Fibroblast of skin of scalp (primary cell): ENCODE measurements at places on chromosomes 13 and 19.

- no peak for DNase-seq
These were observed 1247.3 kb downstream of the SLITRK1 start for GRCh38 chr13:82634946-82635345.

DNA sequence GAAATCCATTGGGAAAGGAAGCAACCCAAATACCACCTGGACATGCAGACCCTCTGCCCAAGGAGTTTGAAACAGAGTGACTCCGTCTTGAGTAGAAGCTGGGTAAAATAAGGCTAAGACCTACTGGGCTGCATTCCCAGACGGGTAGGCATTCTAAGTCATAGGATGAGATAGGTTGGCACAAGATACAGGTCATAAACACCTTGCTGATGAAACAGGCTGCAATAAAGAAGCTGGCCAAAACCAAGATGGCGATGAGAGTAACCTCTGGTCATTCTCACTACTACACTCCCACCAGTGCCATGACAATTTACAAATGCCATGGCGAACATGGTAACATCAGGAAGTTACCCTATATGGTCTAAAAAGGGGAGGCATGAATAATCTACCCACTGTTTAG lies 40.2 kb downstream of the RFXAP start:
- no peak for DNase-seq

DNA sequence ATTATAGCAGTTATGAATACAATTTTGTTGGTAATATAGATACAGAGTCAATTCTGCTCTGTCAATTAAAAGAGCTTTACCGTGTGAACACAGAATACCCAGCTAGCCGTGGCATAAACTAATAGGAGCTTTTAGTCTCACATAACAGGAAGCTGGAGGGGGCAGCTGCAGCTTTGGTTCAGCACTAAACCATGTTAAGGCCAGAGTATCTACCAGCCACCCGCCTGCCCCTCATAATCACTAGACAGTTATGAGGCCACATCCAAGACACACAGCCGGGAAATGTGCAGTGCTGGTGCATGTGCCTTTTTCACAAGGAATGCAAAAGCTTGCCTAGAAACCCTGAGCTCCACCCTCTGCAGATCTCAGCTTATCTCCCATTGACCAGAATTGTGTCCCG lies 62.3 kb downstream of the SGCG start:
- no peak for DNase-seq

DNA sequence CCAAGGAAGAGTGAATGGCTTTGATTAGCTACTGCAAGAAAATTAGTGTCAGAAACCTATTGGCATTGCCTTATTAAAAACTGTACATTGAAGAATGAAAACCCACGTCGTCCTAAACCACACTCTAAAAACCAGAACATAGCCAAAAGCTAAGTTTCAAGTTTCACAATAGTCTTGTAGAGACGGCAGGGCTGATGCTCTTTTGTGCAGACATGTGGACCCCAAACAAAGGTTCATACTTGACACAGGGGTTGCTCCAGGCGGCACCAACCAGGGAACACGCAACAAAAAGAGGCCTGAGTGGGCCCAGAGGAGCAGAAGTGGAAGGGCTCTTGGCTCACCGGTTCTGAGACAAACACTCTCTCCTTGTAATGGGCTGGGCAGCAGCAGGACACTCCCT lies 28.6 kb upstream of the MIR17HG start:
- DNase-seq: no peak

DNA sequence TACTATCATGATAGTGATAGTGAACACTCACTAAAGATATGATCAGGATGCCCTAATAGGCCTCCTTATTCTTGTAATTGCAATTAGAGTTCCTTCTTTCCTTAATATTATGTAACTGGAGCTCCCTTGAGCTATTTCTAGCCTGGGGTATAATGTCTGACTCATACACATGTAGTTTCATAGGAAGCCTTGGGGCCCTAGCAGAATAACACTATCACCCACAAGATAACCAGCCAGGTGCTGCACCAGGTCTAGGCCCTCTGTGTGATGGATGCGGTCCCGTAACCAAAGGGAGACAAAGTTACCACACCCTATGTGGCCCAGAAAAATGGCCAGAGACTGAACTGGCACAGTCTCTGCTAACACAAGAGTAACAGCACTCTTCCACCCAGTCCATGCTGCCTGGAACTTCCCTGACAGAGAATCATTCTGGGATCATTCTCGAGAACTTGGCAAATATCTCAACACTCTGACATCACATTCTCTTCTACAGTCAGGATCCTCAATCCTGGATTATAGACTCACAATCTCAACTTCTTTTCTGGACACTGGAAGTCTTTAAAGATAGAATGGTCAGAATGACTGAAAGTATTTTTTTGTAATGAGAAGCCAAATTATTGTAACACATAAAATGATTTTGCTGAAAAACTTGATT lies 32.6 kb upstream of the IGFL4 start:
- no peak for DNase-seq

GRCh38 chr13:113766035-113766800 lies 7.2 kb downstream of the TMEM255B start:
- DNase-seq: no peak

DNA sequence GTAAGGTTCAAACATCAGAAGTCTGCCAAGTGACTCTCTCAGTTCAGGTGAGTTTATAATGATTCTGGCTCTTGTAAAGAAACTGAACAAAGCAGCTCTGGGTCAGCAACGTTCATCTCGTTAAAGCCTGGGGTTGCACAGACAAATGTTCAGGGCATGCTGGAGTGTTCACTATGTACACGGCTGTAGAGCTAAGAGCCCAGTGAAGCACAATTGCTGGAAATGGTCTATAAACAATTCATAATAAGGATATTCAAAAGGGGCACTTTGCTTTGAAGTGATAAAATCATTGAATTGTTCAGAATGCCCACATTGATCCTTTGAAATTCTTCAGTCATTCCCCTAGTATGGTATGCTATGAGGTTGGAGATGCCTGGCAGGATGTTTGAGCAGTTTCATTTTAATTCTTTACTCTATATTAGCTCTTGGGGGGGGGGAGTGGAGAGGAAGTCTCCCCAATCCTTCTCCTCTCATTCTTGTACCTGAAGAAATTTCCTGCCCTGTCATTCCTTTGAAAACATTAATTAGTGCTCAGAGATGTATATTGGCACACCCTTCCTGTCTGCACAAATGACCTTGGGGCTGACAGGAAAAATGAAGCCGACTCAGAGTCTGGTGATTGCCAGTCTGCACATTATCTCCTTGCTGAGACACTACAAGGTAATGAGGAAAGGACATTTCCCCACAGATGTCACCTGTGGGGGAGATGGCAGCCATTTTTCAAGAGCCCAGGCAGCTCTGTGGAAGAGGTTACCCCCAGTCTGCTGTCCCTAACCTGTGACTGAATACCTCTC lies 145.5 kb downstream of the DLEU7 start:
- DNase-seq: no peak

- DNase-seq: no peak
These were observed 7.3 kb upstream of the NLRP8 start for GRCh38 chr19:55940306-55940705.

- DNase-seq: no peak
These were observed 1.8 kb downstream of the FXYD7 start for GRCh38 chr19:35144600-35145436.

- DNase-seq: no peak
These were observed 23.1 kb downstream of the LRFN3 start for GRCh38 chr19:35959040-35959967.

DNA sequence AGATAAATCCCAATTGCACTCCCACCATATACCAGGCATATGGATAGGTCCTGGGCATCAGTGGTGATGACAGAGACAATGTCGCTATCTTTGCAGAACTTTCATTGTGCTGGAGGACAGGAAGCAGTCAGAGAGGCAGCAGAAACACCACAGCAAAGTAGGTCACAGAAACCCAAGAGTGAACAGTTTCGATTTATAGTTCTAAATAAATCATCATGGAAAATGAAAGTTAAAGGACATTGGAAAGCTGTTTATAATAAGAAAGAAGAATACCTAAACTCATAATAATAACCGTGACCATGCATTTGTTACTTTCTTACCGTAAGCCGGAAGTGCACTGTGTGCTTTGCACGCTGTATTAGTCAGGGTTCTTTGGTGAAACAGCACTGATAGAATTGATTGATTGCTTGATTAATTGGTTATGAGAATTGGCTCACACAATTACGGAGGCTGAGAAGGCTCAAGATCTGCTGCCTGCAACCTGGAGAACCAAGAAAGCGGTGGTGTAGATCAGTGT lies 38.9 kb downstream of the ALOX5AP start:
- no peak for DNase-seq

DNA sequence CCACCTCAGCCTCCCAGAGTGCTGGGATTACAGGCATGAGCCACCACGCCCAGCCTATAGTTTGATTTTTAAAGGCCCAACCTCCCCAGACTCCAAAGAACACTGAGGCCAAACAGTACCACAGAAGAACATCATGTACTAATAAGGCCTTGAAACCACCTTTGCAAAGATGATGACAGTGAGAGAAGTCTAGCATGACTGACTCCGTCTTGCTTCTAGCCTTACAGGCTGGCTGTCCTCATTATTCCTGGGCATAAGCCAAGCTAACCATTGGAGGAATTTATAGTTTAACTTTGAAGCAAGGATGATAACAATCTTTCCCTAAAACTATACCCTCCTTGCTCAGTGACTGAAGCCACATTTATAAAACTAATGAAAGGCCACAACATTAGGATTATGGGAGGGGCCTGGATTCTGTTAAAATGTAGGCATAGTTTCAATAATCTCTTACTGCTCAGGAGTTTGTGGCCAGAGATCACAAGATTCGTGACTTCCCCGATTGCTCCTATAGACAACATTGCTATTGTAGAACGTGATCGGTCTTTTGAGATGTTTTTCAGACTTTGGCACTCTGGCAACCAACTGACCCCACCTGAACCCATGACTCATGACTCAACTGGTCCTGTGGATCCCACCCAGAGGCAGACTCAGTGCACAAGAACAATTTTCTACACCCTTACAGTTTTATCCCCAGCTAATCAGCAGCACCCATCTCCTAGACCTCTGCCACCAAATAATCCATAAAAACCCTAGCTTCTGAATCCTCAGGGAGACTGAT lies 17.6 kb downstream of the GPR42 start:
- DNase-seq: no peak

- DNase-seq: no peak
These were observed 14.0 kb downstream of the CD70 start for GRCh38 chr19:6576869-6577475.

DNA sequence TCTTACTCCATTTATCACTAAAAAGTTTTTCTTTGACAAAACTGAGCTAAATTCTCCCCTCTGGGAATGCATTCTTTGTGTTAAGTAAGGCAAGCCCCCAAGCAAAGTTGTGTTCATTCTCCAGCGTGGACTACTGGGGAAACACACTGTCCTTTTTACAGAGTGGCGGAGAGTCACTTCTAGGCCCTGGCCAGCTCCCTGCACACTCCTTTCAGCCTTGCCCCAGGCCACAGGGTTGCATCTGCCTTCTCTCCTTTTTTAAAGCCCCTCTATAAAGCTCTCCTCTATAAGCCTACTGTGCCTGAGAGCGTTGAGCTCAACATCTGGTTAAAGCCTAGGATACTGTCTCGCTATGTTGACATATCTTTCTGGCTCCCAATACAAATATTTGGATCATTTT lies 803.4 kb downstream of the PCDH17 start:
- DNase-seq: no peak

DNA sequence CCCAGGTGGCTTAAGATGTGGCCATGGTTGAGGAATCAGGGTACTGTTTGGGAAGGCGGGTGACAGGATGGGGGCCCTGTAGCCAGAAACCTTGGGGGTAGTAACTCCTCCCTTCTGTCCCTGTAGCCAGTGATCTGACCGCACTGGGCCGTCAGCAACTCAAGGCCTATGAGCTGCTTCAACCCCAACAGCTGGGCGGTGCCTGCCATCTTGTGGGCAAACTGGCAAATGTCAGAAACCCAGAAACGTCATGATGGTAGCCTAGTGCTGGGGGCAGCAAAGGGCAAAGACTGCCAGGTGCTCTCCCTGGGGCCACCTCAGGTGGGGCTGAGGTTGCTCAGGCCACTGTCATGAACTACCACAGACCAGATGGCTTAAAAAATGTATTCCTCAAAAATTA lies 3.5 kb downstream of the COPE start:
- peak; percentile 53 for DNase-seq

- no peak for DNase-seq
These were observed 60.6 kb downstream of the MBNL2 start for GRCh38 chr13:97282705-97283104.

DNA sequence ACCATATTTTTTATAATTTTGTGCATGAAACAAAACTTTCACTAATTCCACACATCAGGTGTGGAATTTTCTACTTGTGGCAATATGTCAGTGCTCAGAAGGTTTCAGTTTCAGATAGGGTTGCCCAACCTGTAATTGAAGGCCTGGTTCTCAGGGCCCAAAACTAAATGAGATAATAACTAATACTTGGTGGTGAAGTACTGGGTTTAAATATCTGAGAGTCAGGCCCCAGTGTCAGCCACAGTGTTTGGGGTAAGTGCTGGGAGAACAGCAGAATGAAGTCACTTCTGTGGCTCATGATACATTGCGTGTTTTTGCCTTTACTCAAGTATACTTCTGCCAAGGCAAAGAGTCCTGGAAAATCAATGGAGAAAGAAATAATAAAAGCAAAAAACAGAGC lies 5.6 kb downstream of the SAFB start:
- DNase-seq: no peak

- no peak for DNase-seq
These were observed 334.0 kb downstream of the SPRY2 start for GRCh38 chr13:80006940-80007339.

DNA sequence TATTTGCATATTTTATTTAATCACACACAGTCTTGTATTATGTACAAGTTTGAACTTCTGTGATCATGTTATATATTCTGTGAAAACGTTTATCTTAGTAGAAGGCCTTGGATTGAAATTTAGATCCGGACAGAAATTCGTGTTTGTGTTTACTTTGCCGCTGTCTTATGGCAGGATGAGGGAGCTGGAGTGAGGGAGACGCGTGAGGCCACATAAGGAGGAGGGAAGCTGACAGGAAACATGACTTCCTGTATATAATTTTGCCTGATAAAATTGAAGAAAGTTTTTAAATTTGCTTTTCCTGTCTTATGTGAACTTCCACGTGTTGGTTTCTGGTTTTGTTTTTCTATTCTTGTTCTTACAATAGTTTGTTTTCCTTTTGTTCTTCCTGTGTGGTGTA lies 200.2 kb downstream of the MTUS2 start:
- DNase-seq: no peak

- DNase-seq: no peak
These were observed 88.8 kb upstream of the MAB21L1 start for GRCh38 chr13:35565273-35565672.

GRCh38 chr19:54662730-54663129 lies at the start of gene LILRB4:
Gene LILRB4, plus strand, starts transcription at chr19:54662985. Its CDS starts 49 bp downstream, at chr19:54663034.
- DNase-seq: no peak
